ENCODE measurements at places on chromosomes 7 and 10. TPM values are rescaled to one million over a fixed set of nuclear protein-coding genes. Genes with fewer than 3 reads are reported as not detected.

- no peak for DNase-seq
Measured at GRCh38 chr7:108660465-108660864, 90.8 kb downstream of the DNAJB9 start.

- DNase-seq = no peak
Measured at GRCh38 chr7:74056096-74056915, 27.3 kb upstream of the LIMK1 start.

GRCh38 chr7:139641337-139641992, 118.0 kb downstream of the CLEC2L start:
- no peak for DNase-seq

DNA sequence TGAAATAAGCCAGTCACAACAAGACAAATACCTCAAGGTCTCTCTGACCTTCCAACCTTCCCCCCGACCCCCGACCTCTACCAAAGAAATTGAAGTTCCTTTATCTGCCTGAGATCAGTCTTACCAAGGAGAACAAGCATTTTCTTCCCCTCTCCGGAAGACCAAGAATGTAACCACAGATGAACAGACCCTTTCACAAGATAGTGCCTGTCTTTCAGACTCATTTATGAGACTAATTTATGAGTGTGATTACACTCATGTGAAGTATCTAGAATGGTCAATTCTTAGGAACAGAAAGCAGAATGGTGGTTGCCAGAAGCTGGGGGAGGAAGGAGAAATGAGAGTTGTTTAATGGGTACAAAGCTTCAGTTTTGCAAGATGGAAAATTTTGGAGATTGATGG, 108.9 kb upstream of the MKLN1 start:
- no peak for DNase-seq

DNA sequence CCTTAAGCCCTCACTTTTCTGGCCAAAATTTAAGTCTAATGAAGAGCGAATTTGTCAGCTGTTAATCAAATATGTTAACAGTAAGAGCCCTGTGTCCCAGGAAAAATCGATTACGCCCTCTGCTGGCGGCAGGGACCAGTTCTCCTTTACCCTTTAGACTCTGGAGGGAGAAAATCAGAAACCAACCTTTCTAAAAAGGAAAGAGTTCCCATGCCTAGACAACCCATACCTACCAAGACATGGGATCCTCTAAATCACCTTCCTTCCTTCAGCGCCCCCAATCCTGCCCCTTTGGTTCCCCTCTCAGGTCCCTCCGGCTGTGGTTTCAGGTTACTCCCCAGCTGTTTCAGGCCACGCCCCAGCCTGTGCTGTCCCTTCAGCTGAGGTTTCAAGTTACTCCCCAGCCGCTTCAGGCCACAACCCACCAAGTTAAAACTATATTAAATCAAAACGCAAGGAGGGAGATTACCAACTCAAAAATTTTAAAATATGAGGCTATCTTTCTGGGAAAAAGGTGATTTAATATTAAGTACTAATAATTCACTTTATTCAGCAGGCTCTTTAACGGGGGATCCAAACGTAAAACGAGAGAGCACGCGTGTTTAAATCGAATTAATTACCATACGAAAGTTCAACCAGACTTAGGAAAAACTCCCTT, 1.4 kb upstream of the AKR1B15 start:
- peak; percentile 70 for DNase-seq

DNA sequence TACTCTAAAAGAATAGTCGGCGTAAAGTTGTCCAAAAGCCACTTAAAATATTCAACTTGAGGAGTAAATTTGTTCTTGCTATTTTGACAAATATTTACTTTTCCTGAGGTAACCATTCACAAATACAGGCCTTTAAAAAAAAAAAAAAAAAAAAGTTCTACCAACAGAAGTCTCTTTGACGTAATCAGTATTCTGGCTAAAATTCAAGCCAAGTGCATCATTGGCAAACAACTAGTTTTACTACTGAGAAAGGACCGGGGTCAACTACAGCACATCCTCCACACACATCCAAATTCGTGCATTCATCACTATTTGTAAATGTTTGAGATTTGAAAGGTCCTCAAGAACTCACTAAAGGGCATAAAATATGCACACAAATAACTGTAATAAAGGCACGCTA, 2.0 kb downstream of the OAT start:
- peak; percentile 53 for DNase-seq

- peak; percentile 77 for DNase-seq
Measured at GRCh38 chr7:91880413-91881241, at the start of gene MTERF1. TSS of gene MTERF1 (minus strand) at chr7:91880702. CDS start at chr7:91880083, 619 bp downstream.

DNA sequence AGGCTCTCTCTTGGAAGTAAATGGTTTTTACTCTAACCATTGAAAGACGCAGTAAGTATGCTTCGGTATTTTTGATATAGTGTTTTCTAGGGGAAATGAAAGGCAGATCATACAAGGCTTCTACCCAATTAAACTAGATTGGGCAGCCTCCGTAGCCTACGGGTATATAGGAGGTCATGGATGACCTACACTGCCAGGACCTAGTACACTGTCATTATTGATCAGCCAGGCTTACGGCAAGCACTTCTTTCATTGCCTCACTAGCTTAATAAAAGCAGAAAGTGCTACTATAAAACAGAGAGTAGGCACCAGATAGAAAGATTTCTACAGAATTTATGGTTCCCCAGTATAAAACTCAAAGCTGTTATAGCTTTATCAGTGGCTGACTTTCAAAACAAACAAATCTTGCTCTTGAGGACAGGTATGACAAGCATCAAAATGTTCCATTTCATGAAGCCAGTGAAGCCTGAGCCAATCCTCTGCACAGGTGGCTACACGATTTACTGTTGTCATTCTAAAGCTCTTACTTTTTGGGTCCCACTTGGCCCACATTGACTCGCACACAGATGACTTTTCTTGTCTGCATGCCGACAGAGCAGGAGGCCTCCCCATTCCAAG, 358.1 kb downstream of the THSD7A start:
- DNase-seq = no peak

GRCh38 chr7:107480932-107481331, 11.1 kb downstream of the GPR22 start:
- no peak for DNase-seq

Gene GATAD1
- total RNA-seq = 16.3 TPM

Gene DHX32
- 37.6 TPM for total RNA-seq

Gene ABCB4
- not detected for total RNA-seq

Gene C10orf67
- 0.26 TPM for total RNA-seq

Gene SGMS1
- total RNA-seq = 21.3 TPM

Gene ASZ1
- total RNA-seq = not detected
